ENCODE measurements at places on chromosomes 7 and 10.

GRCh38 chr10:84225427-84226173 is at the start of gene LRIT2:
Gene LRIT2 (minus strand): TSS chr10:84225544. CDS start chr10:84225520, 24 bp downstream.
- no peak for DNase-seq

GRCh38 chr7:46512891-46513413 is 591.9 kb upstream of the IGFBP3 start:
- no peak for DNase-seq

DNA sequence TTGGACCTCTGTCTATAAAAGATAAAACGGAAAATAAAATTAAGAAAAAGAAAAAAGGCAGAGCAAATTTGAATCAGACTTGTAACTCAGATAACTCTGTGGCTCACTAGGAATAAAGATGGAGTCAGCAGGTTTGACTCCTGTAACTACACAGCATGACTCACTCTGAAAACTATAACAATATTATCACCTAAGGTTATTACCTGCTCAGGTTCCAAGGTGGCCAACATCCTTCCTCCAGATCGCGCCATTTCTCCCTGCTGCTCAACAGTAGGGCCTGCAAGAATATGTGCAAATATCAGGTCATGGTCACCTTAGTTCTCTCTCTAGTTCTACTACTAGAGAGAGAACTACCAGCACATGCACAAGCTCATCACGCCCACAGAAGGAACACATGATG is 30.0 kb downstream of the ALDH18A1 start:
- no peak for DNase-seq

DNA sequence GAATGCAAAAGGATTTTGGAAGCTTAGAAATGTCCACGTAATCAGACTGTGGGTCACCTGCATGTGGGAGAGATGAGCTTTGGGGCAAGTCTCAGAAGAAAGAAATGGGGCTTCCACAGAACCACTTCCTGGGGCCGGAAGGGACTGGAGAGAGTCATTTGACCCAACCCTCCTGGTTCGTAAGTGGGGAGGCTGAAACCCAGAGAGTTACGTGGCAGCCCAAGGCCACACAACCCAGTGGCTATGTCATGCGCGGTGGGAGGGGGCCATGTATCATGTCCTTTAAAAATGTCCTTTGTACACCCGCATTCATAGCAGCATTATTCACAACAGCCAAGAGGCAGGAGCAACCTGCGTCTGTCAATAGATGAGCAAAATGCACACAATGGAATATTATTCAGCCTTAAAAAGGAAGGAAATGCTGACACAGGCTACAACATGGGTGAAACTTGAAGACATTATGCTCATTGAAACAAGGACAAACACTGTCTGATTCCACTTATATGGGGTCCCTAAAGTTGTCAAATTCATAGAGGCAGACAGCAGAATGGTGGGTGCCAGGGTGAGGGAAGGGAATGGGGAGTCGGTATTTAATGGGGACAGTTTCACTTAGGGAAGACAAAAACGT is 15.1 kb downstream of the CAMK2B start:
- DNase-seq = no peak

DNA sequence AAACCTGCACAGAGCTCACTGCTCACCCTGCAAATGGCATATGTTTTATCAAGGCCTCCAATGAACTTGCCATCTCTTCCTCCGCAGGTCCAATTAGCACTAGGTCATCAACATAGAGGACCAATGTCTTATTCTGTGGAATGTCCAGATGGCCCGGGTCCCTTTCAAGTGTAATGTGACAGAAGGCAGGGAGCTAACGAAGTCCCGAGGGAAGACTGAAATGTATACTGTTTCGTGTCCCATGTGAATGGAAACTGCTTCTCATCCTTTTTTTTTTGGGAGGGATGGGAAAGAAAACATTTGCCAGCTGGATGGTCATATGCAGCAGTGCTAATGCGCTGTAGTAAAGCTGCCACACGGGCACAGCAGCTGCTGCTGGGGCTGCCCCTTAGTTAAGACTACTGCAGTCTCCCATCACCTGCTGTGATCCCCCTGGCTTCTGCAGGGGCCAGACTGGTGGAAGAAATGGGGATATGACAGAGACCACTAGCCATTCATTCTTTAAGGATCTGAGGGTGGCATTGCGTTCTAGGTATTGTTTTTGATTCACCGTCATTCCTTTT is 61.7 kb upstream of the CCNY start:
- DNase-seq = no peak
